ENCODE measurements at places on chromosomes 2 and 18. TPM values are rescaled to one million over a fixed set of nuclear protein-coding genes. Genes with fewer than 3 reads are reported as not detected.

- DNase-seq = no peak
Measured at GRCh38 chr2:235611349-235611748, 117.5 kb downstream of the AGAP1 start.

DNA sequence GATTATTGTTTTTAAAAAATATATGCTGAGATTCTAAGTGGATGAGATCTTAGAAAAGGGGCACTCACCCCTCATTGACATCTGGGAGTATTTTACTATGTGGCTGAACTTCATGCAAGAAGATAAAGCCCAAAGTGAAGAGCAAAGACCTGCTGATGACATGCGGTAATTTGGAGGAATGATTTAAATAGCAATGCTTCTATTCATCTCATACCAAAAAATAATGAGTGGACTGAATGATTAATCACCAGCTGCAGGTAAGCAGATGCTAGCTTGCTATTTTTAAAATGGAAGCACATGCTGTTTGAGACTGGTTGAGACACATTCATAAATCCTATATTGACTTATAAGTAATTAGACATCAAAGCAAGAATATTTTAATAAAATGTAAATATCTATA is 12.7 kb upstream of the CDK15 start:
- peak; percentile 25 for DNase-seq

- peak; percentile 88 for DNase-seq
Measured at GRCh38 chr18:79611040-79611681, 68.4 kb upstream of the CTDP1 start.

DNA sequence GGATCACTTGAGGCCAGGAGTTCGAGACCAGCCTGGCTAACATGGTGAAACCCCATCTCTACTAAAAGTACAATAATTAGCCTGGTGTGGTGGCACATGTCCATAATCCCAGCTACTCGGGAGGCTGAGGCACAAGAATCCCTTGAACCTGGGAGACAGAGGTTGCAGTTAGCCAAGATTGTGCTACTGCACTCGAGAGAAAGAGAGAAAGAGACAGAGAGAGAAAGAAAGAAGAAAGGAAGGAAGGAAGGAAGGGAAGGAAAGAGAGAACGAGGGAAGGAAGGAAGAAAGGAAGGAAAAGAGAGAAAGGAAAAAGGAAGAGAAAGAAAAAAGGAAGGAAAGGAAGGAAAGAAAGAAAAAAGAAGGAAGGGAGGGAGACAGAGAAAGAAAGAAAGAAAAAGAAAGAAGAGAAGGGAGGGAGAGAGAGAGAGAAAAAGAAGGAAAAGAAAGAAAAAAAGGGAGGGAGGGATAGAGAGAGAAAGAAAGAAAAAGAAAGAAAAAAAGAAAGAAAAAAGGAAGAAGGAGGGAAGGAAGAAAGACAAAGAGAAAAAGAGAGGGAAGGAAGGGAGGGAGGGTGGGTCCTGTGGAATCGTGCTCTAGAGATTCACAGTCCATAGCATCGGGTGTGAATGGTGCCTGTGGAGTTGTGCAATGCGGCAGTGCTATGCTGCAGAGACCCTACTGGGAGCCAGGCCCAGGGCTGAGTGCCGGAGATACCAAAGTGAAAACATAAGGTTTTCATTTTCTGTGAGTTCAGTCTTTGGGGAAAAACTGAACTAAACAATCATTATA is 4.6 kb upstream of the SDC1 start:
- no peak for DNase-seq

- DNase-seq = no peak
Measured at GRCh38 chr2:54469484-54470053, 13.4 kb downstream of the SPTBN1 start.

DNA sequence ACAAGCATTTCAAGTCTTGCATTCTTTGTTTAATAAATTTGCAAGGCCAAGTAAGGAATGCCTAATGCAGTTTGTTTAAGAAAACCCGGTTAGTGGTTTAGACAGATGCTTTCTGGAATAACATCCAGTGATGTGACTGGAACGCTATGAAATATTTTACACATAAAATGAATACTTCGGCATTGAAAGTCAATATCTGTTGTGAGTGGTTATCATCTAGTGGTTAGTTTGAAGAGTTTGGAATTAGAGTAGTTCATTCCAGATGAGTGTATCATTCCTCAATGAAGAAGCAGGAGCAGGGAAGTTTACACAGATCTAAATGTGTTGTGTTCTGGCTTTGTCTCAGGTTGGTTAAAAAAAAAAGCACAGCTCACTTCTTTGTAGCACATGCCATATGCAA is 608.0 kb upstream of the PIK3C3 start:
- no peak for DNase-seq

DNA sequence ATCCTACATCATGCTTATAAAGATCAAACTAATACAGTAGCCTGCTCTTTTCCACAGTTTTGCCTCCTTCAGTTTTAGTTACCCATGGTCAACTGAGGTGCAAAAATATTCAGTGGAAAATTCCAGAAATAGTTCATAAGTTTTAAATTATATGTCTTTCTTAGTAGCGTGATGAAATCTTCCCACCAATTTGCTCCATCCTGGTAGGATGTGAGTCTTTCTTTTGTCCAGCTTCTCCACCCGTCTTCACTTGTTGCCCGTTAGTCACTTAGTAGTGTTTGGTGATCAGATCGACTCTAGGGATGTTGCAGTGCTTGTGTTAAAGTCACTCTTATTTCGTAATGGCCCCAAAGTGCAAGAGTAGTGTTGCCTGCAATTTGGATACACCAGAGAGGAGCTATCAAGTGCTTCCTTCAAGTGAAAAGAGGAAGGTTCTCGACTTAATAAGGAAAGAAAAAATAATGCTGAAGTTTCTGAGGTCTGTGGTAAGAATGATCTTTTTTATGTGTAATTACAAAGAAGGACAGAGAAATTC is 57.0 kb downstream of the CEP192 start:
- DNase-seq = no peak

GRCh38 chr2:175175320-175175719 is 6.2 kb downstream of the ATP5MC3 start:
- DNase-seq = no peak

GRCh38 chr2:209334188-209335017 is 89.4 kb upstream of the MAP2 start:
- peak; percentile 46 for DNase-seq

- DNase-seq = no peak
Measured at GRCh38 chr2:134230885-134231284, 23.0 kb upstream of the MGAT5 start.

- DNase-seq = peak; percentile 59
Measured at GRCh38 chr2:23745726-23746105, 181.2 kb downstream of the ATAD2B start.

GRCh38 chr2:133828913-133829312 is 260.6 kb upstream of the NCKAP5 start:
- DNase-seq = no peak

DNA sequence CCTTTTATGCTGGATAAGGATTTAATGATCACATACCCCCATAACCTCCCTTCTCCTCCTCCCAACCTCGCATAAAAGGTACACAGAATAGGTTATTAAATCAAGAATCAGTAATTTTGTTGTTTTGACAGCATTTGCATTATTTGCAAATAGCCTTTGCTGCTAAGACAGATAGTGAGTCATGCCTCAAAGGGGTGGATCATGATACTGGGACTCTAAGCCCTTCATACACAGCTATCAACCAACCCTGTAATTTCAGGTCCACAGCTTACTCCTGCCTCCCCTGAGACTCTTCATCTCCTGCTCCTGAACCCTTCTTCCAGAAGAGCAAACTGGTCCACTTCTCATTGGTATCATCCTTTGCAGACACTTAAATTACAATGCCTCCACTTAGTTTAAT is 73.8 kb upstream of the KLHL29 start:
- peak; percentile 15 for DNase-seq

GRCh38 chr2:71223767-71224333 is 3.1 kb downstream of the PAIP2B start:
- peak; percentile 15 for DNase-seq

GRCh38 chr2:120551522-120551921 is 184.1 kb upstream of the GLI2 start:
- DNase-seq = no peak

DNA sequence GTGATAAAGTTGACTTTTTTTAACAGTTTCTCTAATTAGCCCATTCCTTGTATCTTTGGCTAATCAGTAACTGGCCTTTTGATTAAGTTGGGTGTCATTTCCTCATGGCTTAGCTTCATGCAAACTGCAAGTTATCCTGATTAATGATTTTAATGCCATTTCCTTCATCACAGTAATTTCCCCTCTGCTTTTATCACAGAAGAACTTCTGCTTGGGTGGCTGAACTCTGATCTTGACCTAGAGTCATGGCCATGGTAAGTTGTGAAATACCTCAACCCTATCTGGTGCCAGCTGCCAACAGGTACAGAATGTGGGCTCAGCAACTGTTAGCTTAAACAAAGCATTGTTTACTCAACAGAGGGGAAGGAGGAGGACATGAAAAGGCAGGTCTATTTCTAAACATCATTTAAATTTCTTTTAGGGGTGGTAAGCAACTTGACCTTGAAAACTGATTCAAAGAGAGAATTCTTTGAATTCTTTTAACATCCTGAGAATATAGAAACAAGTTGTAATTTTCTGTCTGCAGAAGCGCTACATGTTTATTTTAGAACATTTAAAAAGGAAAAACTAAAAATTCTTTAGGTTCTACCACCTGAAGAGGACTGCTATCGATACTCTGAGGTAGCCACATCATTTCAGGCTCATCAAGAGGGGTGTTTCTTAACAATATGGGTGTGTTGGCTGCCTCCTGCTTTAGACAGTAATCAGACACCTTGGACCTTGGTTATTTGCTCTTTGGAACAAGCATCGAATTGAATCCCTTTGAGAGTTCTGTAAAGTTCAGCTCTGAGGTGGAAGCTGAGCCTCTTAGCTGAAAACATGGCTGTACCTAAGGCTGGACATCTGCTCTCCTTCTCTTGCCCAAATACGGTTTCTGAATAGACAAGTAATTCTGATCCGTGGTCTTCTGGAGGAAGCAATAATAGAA is 39.7 kb downstream of the ANXA4 start:
- DNase-seq = peak; percentile 78

DNA sequence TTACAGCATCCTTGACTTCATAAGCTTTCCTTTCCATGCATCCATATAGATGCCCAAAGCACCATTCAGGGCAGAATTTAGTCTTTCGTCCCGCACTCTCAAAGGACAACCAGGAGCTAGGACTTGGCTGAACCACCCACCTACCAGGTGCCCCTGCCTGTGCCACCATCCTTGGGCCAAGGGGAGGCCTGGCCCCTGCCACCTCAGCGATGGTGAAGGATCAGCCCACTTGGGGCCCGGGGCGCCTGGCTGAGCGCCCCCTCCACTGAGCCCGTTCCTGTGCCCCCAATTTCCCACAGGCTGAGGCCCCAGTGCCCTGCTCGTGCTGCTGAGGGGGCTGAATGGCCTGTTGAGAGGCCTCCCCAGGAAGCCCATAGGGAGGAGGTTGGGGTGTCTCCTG is 33.3 kb upstream of the ALPP start:
- no peak for DNase-seq

DNA sequence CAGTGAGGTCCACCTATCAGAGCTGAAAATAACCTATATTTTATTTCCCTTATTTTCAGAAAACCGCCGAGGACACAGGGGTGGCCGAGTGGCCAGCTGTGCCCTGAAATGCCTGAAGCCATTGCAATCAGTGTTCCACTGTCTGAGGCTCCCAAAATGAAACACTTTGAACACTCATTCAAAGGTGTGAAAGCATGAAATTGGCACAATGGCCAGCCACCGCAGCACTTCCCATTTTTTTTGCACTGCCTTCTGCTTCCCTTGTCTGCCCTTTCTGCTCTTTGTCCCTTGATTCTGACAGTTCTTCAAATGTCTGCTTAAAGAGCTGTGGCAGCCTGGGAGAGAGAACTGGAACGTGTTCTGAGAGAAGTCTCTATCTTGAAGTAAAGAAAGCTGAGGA is 1127.5 kb upstream of the CELF4 start:
- no peak for DNase-seq

- no peak for DNase-seq
Measured at GRCh38 chr2:9708683-9709538, 78.1 kb upstream of the YWHAQ start.

- no peak for DNase-seq
Measured at GRCh38 chr18:62518460-62519375, 4.1 kb upstream of the ZCCHC2 start.

DNA sequence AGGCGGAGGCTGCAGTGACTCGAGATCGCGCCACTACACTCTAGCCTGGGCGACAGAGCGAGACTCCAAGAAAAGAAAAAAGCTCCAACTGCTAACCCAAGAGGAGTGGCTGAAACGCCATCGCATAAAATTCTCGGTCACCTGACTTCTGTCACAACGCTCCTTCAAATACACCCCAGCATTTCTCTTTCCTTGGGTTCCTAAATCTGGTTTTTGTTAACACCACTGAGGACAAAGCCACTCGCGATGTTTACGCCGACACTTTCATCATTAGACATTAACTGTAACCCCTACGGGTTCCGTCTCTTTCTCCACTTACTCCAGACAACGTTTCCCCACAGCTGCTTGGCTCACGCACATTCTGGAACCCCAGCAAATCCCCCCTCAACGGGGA is 679 bp downstream of the CLK1 start:
- DNase-seq = no peak

- DNase-seq = no peak
Measured at GRCh38 chr18:63309422-63309821, 10.1 kb downstream of the BCL2 start.

Gene MAP4K3
- total RNA-seq = 22.0 TPM

Gene NR4A2
- 0.26 TPM for total RNA-seq

Gene ASB18
- total RNA-seq = 0.38 TPM

Gene SP140
- not detected for total RNA-seq

Gene SULT1C3
- not detected for total RNA-seq

Gene UGT1A3
- total RNA-seq = not detected

Gene DSG3
- 688 TPM for total RNA-seq

Gene CDCA7
- 2.4 TPM for total RNA-seq

Gene ZSWIM2
- total RNA-seq = not detected

Gene MBP
- total RNA-seq = 21.3 TPM

Gene C1QL2
- total RNA-seq = not detected

Gene SNORC
- total RNA-seq = 0.53 TPM
